ENCODE measurements at places on chromosomes 13 and 19.
A peak's percentile ranks its signal among the peaks of the same experiment; 100 is the strongest.

DNA sequence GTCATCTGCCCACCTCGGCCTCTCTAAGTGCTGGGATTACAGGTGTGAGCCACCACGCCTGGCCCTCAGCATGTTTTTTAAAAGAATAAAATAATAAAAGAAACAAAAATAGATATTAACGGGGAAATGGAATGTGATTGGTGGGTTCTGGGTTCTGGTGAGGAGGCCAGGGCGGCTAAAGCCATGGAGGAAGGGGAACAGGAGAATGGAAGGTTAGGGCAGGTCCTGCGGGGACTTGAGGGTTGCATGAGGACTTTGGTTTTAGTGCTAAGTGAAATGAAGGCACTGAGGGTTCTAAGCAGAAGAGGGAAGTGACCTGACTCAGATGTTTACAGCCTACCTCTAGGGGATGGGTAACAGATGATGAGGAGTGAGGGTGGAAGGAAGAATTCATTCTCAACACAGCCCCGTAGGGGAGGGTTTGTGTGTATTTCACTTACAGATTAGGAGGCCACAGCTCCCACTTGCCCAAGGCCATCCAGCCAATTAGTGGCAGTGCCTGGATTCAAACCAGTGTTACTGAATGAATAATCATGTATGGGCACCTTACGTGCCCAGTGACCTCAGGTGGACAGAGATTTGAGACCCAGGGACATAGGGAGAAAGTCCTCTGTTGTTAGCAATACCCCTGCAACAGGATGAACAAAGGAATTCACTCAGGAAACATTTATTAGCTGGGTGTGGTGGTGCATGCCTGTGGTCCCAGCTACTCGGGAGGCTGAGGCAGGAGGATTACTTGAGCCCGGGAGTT lies 6.7 kb upstream of the MRPL4 start:
- no peak for DNase-seq

DNA sequence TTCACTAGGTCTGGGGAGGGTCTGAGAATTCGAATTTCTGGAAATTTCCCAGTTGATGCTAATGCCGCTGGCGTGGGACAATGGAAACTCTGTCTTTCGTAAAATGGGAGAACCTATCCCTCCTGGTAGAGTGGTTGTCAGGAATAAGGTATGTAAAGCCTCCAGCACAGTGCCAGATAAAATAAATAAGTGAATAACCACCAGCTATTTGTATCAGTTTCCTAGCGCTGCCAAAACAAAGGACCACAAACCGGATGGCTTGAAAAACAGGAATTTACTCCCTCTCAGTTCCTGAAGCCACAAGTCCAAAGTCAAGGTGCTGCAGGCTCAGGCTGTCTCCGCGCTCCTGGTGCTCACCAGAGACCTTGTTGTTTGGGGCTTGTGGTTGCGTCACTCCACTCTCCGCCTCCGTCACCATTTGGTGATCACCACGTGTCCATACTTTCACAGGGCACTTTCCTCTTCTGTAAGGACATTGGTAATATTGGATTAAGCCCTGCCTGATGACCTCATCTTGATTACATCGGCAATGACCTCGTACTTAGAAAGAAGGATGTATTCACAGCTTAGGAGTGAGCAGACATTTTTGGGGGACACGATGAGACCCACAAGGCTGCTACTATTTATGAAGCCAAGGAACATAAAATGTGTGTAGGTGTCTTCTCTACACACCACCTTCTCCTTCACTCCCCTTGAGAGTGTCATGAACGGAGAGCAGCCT lies 428.5 kb downstream of the IRS2 start:
- no peak for DNase-seq

GRCh38 chr19:33219261-33219815 lies 6.3 kb downstream of the SLC7A10 start:
- no peak for DNase-seq

DNA sequence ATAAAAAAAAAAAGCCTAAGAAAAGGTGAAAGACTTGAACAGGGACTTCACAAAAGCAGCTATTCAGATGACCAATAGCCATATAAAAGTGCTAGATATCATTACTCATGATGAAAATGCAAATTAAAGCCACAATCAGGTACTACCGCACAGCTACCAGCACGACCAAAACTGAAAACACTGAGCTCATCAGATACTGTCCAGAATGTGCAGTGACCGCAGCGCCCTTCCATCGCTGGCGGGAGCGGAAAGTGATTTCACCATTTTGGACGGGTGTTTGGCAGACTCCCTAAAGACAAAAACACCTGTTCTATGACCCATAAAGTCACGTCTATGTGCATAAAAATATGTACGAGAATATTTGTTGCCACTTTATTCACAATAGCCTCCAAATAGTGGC lies 60.7 kb downstream of the SLC6A16 start:
- DNase-seq, result no peak

GRCh38 chr13:21149568-21149967 lies 26.8 kb downstream of the SKA3 start:
- DNase-seq, result no peak

GRCh38 chr13:24100188-24100587 lies 60.3 kb upstream of the SPATA13 start:
- no peak for DNase-seq

- DNase-seq, result no peak
Measured at GRCh38 chr13:97122381-97122996, 99.6 kb upstream of the MBNL2 start.

DNA sequence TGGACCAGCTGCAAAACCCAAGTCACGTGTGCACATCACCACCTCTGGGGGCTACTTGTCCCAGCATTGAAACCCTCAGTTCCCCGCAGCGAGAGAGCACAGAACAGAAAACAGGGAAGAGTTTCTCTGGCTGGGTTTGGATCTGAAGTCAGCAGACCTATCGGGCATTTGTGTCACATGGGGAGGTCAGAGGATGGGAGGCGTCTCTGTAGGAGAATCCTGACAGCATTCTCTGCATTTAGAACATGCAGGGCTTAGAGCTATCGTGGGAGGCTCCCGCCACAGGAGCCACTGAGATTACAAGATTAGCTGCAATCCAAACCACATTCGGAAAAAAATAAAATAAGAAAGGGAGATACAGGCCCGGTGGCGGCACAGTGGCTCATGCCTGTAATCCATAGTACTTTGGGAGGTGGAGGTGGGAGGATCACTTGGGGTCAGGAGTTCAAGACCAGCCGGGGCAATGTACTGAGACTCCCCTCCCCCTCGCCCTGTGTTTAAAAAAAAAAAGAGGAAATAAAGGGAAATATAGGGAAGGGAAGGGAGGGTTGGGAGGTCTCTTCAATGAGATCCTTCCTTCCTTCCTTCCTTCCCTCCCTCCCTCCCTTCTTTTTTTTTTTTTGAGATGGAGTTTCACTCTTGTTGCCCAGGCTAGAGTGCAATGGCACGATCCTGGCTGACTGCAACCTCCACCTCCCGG lies 2.9 kb upstream of the TLE6 start:
- no peak for DNase-seq

DNA sequence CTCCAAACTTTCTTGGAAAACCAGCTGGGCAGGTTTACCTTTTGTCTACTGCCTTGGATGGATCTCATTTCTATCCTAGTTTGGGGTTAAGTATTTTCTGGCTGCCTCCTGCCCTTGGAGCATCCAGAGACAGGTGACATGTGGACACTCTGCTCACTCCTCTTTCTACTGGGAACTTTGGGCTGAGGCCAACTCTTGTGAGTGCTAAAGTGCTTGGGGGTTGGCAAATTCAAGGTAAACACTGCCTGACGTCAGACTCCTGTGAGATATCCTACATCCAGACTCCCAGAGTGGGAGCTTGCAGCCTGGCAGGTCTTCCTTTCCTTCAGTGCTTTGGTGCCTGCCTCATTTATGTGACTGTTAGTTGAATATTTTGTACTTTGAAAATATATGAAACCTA lies 388.1 kb downstream of the KCNRG start:
- DNase-seq, result no peak

DNA sequence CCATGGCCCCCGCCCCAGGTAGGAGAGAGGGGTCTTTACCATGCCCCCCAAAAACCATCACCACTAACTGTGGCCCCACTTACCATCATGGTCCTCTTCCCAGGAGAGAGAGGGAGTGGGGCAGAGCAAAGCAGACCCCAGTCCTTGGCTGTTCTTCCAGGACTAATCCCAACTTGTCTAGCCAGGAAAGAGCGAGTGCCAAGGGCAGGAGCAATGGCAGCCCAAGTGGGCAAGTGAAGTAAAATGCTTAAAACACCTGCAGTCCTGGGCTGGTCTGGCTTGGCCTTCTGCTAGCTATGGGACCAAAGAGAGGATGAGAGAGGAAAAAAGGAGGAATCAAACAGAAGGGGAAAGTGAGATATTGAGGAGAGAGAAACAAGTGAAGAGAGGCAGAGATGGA lies 17.9 kb downstream of the ZSWIM4 start:
- no peak for DNase-seq

- DNase-seq, result peak; percentile 66
Measured at GRCh38 chr19:35509018-35509652, 4.3 kb downstream of the DMKN start.

GRCh38 chr19:45664575-45664974 lies 3.4 kb upstream of the GIPR start:
- no peak for DNase-seq

GRCh38 chr13:112957295-112957677 lies 11.7 kb upstream of the MCF2L start:
- no peak for DNase-seq

DNA sequence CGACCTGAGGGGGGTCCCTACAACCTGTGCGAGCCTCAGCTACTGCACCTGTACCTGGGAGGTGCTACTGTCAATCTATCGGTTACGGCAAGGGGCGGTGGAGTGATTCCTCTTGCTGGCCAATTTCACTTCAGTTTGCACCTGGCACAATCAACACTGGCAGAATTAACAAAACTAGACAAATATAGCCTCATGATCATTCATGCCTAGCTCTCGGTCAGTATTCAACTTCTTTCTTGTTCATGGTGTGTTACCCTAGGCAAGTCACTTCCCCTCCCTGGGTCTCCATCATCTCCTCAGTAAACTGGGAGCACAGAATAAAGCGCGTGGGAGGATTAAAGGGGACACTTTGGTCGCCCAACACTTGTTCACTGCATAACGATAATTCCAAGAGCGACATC lies 618 bp downstream of the HAUS8 start:
- DNase-seq, result no peak

DNA sequence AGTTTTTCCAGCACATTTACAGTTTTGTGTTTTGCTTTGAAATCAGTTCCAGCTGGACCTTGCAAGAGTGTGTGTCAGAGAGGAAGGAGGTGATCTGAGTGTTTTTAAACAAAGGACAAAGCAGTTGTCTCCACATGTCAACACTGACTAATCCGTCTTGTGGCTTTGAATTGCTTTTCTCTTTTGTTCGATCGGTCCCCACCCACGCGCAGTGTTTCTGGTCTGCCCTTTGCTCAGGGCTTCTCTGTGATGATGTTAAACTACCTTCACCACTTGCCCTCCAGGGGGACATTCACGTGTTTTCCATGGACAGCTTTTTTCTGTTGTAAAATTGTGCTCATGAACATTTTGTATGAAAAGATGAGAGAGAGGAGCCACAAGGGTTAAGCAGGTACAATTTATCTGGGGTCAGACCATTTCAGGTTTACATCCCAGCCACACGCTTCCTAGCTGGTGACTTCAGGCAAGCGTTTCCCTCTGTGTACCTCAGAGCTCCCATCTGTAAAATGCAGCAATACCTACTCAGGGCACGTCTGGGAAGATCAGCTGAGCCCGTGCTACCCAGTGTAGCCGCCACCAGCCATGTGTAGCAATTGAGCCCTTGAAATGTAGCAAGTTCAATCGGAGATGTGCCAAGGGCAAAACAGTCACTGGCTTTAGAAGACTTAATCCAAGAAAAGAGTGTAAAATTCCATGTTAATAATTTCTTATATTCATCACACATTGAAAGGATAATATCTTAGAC lies 13.5 kb upstream of the PLA2G4C start:
- no peak for DNase-seq

DNA sequence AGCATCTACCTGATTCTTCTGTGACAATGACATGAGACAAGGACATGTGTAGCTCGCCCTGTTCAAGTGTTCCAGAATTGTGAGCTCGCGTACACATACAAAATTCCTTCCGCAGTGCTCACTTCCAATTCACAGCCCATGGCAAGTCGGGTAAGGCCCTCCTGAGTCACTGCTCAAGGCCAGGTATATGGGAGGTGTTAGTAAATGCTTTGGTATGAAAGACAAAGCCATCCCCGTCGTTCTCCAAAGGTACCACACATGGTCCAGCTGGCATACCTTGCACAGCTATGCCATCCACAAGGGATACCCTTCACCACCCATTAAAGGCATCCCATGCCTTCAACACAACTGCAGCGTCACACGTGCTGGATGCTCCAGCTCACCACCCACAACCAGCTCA lies 4.4 kb upstream of the ELL start:
- no peak for DNase-seq

DNA sequence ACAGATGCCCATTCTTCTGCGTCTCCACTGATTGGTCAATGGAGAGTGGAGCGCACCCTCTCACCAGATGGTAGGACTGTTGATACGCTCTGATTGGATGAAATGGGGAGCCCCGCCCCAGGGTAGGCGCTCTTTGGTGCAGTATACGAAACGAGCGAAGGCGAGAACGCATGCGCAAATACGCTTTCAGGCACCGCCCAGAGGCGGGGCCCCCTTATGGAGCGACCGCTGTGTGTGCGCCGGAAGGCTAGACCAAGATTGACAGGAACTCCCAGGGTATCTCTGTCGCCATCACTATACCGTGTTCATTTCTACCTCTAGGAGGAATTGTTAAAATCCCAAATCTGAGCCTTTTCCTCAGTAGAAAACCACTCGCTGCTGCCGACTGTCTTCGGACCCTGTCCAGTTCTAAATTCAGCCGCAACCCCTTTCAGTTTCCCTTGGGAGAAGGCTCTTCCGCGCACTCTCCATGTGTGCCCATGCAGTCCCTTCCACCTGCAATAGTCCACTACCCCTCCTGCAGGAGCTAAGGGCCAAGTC lies 720 bp upstream of the HNRNPL start:
- peak; percentile 97 for DNase-seq

- no peak for DNase-seq
Measured at GRCh38 chr19:58038688-58039204, 4.9 kb downstream of the ZSCAN1 start.

DNA sequence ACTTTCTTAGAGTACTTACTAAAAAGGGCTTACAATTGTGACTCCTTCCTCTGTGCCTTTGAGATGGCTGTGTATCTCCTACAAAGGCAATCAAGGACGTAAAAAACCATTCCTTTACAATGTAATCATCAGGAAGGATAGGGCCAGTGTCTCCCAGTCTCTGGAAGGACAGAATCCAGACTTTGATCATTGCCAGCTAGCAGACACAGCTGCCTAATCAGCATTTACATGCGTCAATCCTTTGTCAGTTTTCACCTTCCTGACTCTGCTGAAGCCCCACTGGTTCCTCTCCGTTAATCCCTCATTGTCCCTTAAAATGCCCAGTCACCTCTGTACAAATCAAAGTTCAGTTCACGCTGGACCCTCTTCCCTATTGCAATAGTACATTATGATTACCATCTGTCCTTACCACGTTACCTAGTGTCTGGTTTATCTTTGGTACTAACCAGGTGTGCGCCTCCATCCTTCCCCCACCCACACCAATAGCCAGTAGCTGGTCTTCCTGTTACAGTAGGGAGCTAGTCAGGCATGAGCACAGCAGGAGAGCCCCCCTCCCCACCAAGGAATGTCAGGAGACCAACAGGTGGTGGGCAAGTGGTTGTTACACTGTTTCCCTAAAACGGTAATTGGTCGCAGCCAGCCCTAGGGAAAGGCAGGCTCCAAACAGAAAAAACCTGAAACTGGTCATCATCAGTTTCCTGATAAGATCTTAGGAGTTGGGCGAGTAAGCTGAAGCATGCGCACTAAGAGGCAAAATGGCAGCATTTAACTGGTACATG lies 49.7 kb downstream of the TGDS start:
- no peak for DNase-seq

Measured in activated CD8-positive, alpha-beta memory T cell treated with anti-CD3 and anti-CD28 coated beads for 24 hours (primary cell).